ENCODE measurements at places on chromosomes 1 and 21.

DNA sequence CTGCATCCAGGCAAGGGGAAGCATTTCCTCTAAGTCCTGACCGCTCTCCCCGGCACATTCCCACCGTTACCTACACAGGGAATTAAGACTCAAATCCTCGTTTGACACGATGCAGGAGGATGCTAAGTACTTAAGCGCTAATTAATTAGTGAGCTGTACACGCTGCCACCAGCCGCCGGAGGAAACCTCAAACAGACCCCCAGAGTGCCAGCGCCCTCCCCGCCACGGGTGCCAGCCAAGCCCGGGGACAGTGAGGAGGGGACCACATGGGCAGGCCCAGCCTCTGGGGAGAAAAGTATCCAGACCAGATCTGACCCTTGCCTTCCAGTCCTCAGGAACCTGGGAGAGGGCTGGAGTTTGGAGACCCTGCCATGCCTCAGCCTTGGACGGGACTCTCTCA, 17.4 kb upstream of the CASZ1 start:
- DNase-seq = no peak

- no peak for DNase-seq
Observed at GRCh38 chr1:6585081-6585722, 5.4 kb downstream of the ZBTB48 start.

- peak; percentile 6 for DNase-seq
Observed at GRCh38 chr1:214120951-214121350, 133.2 kb downstream of the PROX1 start.

GRCh38 chr1:210582205-210582970, 253.7 kb downstream of the HHAT start:
- DNase-seq = no peak

DNA sequence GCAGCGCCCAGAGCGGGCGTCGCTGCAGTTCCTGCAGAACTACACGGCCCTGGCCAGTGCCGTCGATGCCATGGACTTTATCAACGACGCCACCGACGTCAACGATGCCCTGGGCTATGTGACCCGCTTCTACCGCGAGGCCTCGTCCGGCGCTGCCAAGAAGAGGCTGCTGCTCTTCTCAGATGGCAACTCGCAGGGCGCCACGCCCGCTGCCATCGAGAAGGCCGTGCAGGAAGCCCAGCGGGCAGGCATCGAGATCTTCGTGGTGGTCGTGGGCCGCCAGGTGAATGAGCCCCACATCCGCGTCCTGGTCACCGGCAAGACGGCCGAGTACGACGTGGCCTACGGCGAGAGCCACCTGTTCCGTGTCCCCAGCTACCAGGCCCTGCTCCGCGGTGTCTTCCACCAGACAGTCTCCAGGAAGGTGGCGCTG, 22.0 kb downstream of the COL6A1 start:
- no peak for DNase-seq

- DNase-seq = no peak
Observed at GRCh38 chr21:34534522-34534921, 22.5 kb upstream of the KCNE1 start.

DNA sequence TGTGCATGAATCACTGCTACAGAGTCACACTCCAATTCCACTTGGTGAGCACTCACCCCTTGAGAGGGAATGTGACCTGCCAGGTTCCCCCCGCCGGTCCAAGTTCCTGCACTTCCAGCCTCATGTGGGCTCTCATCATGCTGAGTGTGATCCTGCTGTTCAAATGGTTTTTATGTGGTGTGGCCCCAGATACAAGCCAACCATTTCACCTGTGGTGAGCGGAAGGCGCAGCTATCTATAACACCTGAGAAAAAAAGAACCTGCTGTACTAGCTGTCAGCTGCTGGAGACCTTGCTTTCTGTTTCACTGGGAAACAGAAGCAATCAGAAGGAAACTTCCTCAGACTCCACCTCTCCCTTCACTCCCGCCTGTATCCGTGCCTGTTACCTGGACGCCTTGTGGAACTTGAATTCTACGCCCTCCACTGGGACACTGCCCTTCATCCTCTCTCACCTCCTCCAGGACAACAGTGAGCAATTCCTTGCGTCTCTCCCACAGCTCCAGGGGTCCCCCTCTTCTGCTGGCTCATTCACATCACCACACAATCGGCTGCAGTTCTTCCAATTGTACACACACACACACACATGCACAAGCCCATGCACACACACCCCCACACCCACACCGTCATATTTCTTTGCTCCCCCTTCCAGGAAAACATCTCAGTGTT, 64.4 kb upstream of the RPL11 start:
- no peak for DNase-seq

- no peak for DNase-seq
Observed at GRCh38 chr1:25216123-25216522, 16.2 kb downstream of the SYF2 start.

- no peak for DNase-seq
Observed at GRCh38 chr1:115530407-115530806, 111.4 kb upstream of the VANGL1 start.

DNA sequence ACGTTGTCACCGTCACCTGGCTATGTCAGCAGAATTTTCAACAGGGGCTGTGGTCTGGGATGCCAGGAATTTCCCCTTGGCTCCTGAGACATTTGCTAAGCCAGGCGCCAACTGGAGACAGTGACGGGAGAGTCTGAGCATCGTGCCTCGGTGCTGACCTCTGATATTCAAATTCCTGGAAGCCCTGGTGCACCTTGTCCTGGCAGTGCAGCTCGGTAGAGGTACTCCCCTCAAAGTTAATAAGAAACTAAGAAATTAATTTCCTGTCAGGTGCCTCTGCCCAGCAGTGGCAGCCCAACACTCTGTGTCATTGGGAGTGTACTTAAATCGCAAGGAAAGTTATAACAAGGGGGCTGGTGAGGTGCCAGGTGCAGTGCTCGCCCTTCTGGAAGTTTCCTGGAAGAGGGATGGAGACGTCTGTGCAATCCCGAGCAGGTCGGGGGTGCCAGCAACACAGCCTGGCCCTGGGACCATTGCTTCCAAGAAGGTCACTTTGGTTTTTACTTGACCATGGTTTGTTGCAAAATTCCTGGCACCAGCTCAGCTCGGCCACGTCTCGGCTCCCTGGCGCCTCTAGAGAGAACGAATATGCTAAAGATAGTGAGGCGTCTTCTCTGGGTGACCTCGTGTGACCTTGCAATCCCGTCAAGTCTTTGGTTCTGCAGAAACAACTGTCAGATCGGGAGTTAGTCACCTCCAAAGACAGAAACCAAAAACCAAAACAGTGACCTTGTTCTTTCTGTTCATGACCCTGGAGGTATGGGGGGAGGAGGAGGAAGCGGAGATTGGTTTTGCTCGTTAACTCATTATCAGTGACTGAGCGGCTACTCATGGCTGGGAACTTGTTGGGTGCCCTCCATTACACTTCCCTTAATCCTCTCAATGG, 149.5 kb upstream of the VAMP3 start:
- DNase-seq = no peak

DNA sequence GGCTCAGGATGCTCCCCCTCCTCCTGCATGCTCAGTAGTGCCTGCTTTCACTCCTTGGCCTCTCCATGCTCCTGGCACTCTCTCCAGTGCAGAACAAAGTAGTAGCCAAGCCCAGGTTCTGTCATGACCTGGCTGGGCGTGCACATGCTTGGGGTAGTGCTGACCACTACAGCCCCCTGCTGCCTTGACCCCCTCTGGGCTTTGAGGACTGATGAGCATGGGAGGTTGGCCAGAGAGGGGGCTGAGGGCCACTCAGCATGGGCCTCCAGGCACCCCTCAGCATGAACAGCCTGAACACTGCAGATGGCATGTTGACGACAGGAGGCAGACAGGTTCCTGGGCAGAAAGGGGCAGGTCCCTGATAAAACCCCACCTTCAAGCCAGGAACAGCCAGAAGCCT, 935.7 kb upstream of the PRMT6 start:
- no peak for DNase-seq
